Brain (organoid and tissue), 16 donors: ENCODE measurements at places on chromosomes 16 and 17.

DNA sequence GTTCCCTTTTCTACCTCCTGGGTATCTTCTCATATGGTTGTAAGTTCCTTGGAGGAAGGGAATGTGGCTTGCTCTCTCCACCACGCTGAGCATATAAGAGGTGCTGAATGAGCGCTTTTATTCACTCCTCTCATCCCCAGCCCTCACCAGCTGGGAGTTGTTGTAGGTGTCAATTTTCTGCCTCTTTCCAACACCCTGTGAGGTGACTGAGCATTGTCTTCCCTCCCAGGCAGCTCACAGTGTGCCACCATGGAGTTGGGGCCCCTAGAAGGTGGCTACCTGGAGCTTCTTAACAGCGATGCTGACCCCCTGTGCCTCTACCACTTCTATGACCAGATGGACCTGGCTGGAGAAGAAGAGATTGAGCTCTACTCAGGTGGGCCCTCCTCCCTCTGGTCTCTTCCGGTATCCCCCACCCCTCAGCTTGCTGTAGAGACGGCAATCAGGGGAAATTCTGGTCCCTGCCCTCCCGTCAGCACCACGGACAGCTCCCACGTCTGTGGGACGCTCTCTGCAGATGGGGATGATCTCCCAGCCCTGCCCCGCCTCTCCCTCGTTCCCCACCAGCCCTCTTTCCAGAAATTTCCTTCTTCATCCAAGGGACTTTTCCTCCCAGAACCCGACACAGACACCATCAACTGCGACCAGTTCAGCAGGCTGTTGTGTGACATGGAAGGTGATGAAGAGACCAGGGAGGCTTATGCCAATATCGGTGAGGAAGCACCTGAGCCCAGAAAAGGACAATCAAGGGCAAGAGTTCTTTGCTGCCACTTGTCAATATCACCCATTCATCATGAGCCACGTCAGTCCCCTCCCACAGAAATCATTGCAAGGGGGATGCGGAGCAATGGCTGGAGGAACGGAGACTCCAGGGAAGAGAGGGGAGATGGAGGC, 18.3 kb downstream of the CIITA start:
- DNase-seq, result no peak

DNA sequence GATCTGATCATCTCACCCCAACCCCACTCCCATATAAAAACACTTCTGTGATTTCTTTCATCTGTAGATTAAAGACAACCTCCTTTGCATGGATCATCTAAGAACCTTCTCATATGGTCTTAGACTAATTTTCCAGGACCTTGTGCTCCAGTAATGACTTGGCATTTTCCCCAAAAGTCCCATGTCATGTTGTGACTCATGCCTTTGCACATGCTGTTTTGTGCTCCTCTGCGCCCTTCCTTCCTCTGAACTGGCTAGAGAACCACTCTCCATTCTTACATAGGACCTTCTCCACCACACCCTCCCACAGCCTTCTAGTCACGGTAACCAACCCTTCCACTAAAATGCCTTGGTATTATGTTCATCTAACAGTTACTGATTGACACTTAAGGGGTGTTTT, 99.5 kb upstream of the AXIN2 start:
- no peak for DNase-seq

DNA sequence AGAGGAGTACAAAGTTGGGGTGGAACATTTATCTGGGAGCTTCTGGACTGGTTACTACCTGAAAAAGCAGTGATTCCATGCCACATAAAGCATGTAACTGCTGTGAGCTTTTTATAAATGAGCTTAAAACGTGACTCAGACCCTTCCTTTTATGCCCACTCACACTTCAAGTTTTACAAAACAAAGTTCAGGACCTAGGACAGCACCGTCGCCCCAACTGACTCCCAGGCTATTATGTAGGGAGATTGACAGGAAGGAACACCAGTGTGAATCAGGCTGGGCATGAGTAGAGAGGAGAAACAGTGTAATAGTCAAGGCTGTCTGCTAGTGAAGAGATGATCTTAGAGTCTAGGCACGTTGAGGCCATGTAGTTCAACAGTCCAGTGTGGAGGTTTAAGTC, 91.6 kb upstream of the DNAH9 start:
- no peak for DNase-seq

DNA sequence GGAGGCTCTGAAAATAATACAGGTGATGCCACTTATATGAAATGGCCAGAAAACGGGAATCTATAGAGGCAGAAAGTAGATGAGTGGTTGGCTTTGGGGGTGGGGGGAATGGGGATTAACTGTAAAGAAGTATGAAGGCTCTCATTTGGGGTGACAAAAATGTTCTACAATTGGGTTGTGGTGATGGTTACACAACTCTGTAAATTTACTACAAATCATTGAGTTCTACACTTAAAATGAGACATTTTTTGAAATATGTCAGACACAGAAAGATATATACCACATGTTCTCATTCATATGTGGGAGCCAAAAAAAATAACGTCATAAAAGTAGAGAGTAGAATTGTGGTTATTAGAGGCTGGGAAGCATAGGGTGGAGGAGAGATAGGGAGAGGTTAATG, 25.7 kb downstream of the ARHGAP17 start:
- no peak for DNase-seq

DNA sequence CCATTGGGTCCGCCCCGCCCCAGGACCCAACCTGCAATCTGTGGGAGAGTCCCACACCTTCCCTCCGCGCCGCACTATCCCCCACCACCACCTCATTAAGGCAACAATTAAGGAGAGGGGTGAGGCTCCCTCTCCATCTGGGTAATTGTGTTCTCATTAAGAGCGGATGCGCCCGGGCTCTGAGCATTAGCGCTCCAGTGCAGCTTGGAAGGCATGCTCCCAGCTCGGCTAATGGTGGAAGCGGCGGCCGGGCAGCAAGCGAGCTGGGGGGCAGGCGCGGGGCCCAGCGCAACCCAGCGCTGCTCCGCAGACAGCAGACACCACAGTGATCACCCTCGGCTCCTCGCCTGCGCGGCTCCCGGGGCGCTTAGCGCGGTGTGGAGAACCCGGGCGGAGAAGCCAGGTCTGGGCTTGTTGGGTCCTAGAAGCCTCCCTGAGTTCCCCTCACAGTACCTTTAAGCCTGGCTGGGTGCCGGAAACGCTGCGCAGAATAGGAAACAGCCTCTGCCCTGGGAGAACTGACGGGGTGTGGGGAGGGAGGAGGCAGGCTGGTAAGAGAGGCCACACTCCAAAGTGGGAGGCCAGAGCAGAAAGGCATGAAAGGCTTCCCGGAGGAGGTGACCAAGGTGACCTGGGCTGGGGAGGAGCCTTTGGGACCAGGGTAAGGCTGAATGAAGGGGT, 6.4 kb downstream of the CBLN1 start:
- peak; percentile 68 for DNase-seq

- DNase-seq, result no peak
Measured at GRCh38 chr16:15398618-15399316, 3.2 kb downstream of the MPV17L start.

- DNase-seq, result no peak
Measured at GRCh38 chr16:8905795-8906591, 23.8 kb downstream of the LITAFD start.

- DNase-seq, result no peak
Measured at GRCh38 chr16:77617553-77617952, 104.8 kb upstream of the NUDT7 start.

DNA sequence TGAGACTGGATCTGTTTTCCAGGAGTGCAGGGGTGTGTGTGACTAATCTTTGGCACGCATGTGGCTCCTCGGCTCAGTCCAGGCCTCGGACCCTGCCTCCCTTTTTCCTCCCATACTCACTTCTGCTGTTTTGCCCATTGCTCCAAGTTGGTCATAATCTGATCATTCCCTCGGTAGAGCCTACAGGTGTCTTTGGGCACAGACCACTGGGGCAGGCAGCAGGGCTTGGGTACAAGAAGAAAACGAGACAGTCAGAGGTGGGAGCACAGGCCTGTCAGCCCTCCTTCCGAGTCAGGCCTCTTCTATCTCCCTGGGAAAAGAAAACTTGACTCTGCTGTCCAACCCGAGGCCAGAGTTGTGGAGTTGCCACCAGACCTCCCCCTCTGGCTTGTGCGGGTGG, 29.8 kb downstream of the DHX38 start:
- no peak for DNase-seq

GRCh38 chr16:73365016-73365551, 317.2 kb upstream of the ZFHX3 start:
- peak; percentile 84 for DNase-seq

DNA sequence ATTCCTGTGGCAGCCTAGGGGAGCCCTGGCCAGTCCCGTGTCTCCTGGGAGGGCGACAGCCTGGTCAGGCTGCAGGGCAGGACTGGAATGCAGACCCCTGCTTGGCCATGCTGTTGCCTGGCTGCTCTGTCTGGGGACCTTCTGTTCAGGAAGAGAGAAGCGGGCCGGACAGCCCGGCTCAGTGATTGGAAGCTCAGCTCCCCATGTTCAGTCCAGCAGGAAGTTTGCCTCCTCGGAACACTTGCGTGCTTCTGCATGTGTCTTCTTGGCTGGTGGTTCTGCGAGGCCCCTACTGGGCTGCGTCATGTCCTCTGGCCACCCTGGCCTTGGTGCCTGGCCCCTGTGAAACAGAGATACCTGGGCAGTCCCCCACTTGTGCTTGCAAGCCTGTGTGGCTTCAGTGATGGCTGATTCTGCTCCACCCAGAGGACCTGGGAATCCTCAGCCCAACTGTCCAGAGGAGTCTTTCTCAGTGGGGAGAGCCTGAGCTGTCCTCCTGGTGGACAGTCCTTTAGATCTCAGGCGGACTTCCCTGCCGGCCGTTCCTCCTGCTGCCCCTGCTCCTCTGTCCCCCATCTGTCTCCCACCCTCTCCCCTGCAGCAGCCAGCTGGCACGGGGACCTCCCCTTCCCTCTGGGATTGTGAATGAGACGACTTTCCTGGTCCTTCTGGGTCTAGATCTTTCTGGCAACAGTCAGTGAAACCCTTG, 279.5 kb downstream of the SEC14L1 start:
- DNase-seq, result no peak

GRCh38 chr17:56845934-56846333, 12.0 kb downstream of the DGKE start:
- DNase-seq, result no peak

DNA sequence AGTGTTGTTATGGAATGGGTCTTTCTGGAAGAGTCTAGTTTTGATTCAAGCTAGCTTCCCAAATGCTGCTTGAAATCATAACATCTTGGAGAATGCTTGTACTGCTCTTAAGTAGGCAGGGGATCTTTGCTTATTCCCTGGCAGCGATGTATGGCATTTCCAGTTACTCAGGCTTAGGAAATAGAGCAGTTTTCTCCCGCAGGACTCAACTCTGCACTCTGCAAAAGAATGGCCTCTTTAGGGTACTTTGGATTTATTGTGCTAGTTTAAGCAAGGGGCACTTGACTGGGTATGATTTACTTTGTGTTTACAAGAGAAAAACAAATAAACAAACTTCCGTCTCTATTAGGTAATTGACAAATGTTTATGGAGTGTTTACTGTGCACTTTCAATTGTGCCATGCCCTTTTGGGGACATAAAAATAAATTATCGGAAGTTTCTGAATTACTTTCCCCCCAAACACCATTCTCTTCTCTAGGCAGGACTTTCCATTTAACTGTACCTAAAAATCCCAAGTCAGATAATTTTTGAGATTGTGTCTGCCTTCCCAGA, 164.0 kb downstream of the MAP2K6 start:
- DNase-seq, result no peak

DNA sequence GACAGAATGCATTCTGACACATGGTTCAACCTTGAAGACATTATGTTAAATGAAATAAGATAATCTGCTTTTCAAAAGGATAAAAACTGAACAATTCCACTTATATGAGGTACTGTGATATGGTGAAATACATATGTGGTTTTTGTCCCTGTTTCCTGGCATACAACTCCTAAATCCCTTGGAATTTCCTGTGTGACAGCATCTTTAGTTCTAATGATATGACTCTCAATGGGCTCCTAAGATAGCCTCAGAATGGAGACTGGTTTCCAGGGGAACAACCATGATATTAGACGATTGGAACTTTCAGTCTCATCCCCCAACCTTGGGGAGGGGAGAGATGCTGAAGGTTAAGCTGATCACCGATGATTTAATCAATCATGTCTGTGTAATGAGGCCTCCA, 37.7 kb upstream of the PHLPP2 start:
- DNase-seq, result no peak

- DNase-seq, result peak; percentile 77
Measured at GRCh38 chr17:48997103-48997826, at the start of gene IGF2BP1. Gene IGF2BP1, plus strand, starts transcription at chr17:48997385. Its CDS starts 361 bp downstream, at chr17:48997746.

DNA sequence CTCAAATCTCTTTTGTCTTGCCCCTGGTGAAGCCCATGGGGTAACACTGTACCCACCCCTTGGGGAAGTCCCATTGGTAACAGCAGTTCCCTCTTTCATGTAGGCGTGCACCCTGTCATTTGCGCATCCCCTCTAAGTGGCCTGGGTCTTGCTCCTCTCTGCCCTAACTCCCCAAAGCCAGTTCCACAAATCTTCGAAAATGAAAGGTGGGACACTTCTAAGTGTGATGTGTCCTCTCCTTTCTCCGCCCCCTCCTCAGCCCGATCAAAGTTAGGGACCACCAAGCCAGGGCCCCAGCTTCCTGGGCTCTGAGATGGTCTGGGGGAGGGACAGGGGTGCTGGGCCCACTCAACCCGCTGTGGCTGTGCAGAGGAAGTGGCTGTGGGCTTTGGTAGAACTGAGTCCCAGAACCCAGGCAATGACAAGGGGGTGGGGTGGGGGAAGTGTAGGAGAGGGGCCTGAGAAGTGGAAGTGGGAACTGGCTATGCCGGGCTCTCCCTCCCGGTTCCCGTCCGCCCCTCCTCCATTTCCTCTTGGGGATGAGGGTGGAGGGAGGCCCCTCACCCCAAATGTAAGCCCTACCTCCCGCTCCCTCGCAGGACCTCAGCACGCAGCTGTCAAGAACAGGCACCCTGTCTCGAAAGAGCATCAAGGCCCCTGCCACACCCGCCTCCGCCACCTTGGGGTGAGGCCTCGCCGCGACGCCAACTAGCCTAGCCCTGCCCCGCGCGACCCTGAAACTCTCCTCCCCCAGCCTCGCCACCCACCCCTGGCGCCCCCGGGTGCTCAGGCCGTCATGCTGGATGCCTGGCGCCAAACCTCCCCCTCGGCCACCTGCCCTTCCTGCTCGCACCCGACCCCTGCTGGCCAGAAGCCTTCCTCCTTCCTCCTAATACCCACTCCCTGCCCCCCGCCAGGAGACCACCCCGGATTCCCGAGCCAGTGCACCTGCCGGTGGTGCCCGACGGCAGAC, 8.7 kb downstream of the ABI3 start:
- DNase-seq, result no peak

- peak; percentile 81 for DNase-seq
Measured at GRCh38 chr17:79154951-79155585, 80.4 kb downstream of the ENGASE start.

- DNase-seq, result no peak
Measured at GRCh38 chr17:67111327-67111726, 67.0 kb downstream of the CACNG1 start.

- no peak for DNase-seq
Measured at GRCh38 chr16:87766485-87766797, 655 bp upstream of the KLHDC4 start.

DNA sequence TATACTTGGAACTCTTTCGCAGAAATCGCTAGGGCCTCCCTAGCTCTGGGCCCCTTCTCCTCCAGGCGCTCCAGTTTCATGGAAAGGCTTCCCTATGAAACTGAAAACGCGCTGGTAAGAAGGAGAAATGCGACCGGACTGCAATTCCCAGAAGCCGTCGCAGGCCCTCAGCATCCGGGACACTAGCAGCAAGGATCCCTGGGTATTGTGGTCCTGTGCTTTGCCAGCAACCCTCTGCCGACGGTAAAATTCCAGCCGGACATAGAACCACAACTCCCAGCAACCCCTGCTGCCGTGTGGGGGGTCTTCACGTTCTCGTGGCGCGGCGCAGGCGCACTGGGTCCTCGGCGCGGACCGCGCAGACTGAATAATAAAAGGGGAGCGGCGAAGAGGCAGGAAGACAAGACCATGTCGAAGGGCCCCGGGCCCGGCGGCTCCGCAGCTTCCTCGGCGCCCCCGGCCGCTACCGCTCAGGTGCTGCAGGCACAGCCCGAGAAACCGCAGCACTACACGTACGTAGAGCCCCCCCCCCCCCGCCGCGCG, at the start of gene UNK:
Gene UNK, plus strand, starts transcription at position 334 of the 543 bp plus-strand sequence. Its CDS starts 75 bp downstream, at position 409.
- peak; percentile 99 for DNase-seq
